Endothelial cell of umbilical vein (primary cell): ENCODE measurements at places on chromosomes 5 and 9. TPM values are rescaled to one million over a fixed set of nuclear protein-coding genes. Genes with fewer than 3 reads are reported as not detected.

Gene TMC1
- 0.30 TPM in 1 of 2 replicates, not detected in the other for polyA plus RNA-seq

DNA sequence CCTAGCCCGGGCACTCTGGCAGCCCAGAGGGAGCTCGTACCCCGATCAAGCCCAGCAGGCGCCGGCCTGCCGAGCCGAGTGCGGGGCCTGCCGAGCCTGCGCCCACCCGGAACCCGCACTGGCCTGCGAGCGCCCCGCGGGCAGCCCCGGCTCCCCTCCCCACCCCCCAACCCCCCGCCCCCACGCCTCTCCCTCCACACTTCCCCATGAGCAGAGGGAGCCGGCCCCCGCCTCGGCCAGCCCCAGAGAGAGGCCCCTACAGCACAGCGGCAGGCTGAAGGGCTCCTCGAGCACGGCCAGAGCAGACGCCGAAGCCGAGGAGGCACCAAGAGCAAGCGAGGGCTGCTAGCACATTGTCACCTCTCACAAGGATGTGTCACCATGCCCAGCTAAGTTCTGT lies 36.2 kb upstream of the CCDC180 start:
- no peak for DNase-seq

DNA sequence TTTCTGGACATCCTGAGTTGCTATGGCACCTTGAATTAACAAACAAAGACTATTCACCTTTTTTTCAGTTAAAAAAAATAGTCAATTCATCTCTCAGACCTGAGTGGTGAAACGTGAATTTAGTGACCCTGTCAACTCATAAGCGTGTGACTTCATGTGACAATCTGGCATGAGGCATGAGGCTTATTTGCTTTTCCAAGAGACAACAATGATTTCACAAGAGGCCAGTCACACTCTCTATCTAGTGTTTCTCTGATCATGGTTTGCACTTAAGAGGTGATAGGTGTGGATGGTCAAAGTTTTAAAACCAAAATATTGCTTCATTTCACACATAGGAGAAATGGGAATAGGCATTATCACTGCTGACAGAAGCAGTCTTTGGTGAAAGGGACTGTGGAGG lies 559.6 kb upstream of the ACO1 start:
- DNase-seq: no peak

- no peak for DNase-seq
These were observed 33.5 kb upstream of the PIK3R1 start for GRCh38 chr5:68182094-68182493.

GRCh38 chr9:34759432-34760134 lies 49.6 kb upstream of the CCL21 start:
- no peak for DNase-seq

- DNase-seq: no peak
These were observed 370.5 kb downstream of the PTPRD start for GRCh38 chr9:10242255-10242654.

- DNase-seq: peak; percentile 67
These were observed 27.3 kb upstream of the CREBRF start for GRCh38 chr5:173028811-173029327.

Gene SVEP1
- 0.04 and 0.05 TPM in 2 replicates for polyA plus RNA-seq

Gene SV2C
- not detected in 2 replicates for polyA plus RNA-seq

DNA sequence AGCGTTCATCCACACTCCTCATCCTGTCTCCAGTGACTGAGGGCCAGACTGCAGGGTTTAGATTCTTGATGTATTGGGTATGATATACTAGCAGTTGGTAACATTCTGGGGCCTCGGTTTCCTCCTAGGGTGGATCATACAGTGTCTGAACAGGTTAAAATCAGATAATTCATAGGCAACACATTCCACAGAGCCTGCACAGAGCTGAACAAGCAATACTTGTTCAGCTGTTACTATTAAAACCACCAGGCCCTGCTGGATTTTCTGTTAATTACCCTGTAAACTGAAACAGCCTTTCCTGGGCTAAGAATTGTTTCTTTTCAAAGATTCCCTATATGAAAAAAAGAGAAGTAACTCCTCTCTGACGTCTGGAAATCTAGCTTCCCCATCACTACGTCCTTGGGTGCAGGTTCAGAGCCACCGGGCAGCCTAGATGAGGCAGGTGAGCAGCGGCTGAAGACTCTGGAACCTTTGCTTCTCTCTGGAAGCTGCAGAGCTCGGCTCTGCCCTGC lies 1313.5 kb upstream of the WWC1 start:
- no peak for DNase-seq

GRCh38 chr9:71764891-71765290 lies 3.4 kb downstream of the CEMIP2 start:
- DNase-seq: peak; percentile 15

Gene F2RL1
- polyA plus RNA-seq: 20.7 and 21.8 TPM in 2 replicates

Gene IL11RA
- 18.6 and 22.5 TPM in 2 replicates for polyA plus RNA-seq

GRCh38 chr5:55600497-55601203 lies 65.9 kb upstream of the PLPP1 start:
- DNase-seq: peak; percentile 63

DNA sequence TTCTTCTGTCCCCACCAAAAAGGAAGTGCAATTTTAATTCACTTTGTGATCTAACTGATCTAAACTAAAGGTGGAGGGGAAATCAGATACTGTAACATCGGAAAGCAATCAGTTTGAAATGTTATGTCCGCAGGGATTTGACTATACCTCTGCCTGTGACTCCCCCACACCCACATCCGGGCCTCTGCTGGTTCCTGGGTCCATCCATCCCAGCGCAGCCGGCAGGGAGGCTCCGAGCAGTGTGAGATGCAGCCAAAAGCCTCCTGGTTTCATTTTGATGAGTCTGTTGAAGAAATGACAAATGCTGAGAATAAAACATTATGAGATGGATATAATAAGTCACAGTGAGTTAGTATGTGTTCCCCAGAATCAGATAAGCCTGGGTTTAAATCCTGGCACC lies 8.6 kb downstream of the FSTL4 start:
- no peak for DNase-seq

Gene DPP7
- polyA plus RNA-seq: 200 and 247 TPM in 2 replicates
